ENCODE measurements at places on chromosomes 5 and 9.

DNA sequence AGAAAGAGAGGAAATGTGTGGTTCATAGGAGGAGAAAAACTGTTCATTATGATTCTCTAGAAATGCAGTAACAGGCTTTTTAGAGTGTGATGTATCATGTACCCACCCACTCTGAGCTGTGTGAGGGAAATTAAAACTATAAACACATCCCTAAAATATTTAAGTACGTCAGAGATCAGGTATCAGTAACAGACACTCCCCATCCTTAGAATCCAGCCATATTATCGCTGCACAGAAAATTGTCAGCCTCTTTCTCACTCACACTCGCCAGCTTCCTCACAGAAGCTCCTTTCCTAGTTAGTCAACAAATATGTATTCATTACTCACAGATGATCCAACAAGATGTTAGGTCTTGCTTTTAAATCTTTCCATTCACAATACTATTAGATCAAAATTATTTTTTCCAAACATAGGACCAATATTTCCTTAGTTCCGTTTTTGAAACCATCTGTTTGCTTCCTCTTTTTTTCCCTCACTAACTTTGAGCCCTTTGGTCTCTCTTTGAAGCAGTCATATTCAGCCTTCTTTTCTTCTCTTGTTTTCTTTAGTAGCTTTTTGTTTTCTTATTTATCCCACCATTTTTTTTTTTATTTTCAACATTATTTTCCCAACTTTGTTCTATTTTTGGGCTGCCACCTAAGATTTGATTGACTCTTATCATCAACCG is 13.6 kb upstream of the MAST4 start:
- peak; percentile 72 for DNase-seq

- DNase-seq, result no peak
Observed at GRCh38 chr5:35862126-35862525, 5.4 kb downstream of the IL7R start.

DNA sequence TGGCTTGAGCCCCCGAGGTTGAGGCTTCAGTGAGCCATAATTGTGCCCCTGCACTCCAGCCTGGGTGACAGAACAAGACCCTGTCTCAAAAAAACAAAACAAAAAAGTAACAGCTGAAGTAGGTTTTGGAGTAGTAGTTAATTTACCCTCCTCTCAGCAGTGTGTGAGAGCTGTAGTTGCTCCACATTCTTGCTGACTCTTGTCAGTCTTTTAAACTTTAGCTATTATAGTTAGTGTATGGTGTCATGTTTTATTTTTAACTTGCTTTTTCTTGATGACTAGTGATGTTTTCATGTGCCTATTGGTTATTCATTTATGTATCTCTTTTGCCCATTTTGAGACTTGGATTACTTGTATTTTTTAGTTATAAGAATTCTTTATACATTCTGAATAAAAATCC is 52.9 kb upstream of the DHFR start:
- DNase-seq, result peak; percentile 7

DNA sequence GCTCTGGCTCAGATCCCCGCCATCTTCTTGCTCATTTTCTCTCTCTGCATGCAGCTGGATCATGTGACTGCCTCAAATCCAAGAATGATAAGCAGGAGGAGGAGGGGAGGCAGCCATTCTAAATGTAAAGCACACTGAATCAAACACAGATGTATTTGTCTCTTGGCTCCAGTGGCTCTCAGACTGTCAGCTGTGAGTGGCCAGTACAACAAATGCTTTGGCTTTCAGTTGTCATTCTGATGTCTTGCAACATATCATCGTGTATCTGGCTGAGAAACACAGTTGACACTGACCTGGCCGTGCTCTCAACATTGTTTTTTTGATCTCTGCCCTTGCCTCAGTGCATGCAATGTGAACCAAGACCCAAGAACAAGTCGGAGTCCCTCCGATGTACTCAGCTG is 233.1 kb downstream of the ADAMTSL1 start:
- DNase-seq, result peak; percentile 44

DNA sequence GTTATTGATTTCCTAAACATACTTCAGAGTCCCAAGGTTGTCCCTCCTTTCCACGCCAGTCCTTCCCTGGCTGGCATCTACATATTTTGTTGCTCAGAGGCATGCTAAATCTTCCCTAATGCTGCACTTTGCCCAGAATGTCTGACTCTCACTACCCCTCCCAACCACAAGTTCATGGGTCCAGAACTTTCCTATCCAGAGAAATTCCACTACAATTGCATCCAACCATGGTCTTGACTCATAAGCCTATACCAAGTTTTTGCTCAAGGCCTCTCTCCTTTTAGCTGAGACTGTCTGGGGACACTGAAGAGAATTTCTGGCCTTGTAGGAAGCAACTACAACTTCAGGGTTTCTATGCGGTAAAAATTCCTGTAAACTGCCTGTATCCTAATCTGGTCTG is 206.3 kb downstream of the BNC2 start:
- no peak for DNase-seq

GRCh38 chr9:113449376-113449775 is 14.2 kb upstream of the RGS3 start:
- DNase-seq, result no peak

DNA sequence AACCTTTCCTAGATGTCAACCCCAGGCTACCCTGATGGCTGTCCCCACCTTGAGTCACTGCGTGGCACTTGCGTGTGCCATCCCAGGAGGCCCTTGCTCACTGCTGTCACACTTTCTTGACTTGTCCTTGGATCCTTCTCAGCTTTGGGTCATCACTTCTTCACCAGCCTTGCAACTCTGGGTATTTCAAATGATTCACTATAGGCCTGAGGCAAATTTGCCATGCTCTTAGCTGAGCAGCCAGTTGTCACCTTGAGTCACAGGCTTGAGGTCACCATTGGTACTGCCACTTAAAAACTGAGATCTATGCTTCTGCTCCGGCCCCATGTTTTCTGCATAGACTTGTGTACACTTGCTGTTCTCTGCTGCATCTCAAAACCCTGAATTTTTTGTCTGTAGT is 84.7 kb downstream of the BASP1 start:
- no peak for DNase-seq

DNA sequence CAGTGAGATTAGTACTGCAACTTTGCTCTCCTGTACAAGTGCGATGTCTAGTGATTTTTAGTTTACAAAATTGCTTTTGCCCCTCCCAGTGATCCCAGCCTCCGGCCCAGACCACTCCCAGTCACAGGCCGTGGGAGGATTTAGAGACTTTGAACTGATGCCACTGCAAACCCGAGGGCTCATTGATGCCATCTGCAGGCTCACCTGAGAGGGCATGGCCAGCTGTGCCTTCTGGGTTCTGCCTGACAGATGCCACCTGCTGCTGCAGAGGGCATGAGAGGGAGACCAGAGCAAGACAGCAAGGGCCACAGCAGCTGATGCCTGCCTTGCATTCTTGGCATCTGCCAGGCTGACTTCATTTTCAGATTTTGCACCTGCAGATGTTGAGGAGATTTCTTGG is 593.8 kb downstream of the CDK5RAP2 start:
- no peak for DNase-seq

GRCh38 chr5:172946146-172946545 is 13.1 kb upstream of the RPL26L1 start:
- no peak for DNase-seq

DNA sequence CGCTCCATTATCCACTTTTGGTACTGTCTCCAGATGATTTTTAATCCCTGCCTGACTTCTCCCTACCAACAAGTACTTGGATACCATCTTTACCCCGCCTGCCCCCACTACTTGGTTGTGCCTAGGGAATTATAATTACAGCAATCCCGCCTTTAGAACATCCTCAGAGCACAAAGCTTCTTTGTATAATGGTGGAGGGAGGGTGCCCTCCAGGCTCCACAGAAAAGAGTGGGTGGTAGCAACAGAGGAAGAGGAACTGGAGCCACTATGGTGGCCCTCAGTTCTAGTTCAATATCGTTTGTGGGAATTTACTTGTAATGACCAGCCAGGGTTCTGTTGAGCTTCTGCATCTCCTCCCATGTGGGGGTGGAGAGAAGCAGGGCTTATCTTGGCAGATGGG is 79.0 kb upstream of the RNF38 start:
- no peak for DNase-seq

GRCh38 chr5:6700685-6701355 is 12.4 kb upstream of the TENT4A start:
- no peak for DNase-seq

GRCh38 chr5:56849671-56850070 is 34.3 kb downstream of the MAP3K1 start:
- DNase-seq, result no peak

- peak; percentile 4 for DNase-seq
Observed at GRCh38 chr9:74942801-74943200, 9.9 kb downstream of the C9orf40 start.

DNA sequence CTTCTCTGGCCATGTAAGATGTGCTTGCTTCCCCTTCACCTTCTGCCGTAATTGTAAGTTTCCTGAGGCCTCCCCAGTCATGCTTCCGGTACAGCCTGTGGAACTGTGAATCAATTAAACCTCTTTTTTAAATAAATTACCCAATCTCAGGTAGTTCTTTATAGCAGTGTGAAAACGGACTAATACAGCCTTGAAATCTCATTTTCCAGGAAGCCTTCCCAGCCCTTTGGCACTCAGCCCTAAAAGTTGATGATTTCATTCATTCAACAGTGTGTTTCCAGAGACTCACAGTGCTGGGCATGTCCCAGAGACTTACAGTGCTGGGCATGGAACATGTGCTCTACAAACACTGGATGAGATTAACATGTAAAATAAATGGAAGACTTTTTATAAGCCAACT is 135.8 kb downstream of the DCP2 start:
- DNase-seq, result peak; percentile 79

- DNase-seq, result no peak
Observed at GRCh38 chr9:82763656-82764055, 299.3 kb downstream of the RASEF start.

DNA sequence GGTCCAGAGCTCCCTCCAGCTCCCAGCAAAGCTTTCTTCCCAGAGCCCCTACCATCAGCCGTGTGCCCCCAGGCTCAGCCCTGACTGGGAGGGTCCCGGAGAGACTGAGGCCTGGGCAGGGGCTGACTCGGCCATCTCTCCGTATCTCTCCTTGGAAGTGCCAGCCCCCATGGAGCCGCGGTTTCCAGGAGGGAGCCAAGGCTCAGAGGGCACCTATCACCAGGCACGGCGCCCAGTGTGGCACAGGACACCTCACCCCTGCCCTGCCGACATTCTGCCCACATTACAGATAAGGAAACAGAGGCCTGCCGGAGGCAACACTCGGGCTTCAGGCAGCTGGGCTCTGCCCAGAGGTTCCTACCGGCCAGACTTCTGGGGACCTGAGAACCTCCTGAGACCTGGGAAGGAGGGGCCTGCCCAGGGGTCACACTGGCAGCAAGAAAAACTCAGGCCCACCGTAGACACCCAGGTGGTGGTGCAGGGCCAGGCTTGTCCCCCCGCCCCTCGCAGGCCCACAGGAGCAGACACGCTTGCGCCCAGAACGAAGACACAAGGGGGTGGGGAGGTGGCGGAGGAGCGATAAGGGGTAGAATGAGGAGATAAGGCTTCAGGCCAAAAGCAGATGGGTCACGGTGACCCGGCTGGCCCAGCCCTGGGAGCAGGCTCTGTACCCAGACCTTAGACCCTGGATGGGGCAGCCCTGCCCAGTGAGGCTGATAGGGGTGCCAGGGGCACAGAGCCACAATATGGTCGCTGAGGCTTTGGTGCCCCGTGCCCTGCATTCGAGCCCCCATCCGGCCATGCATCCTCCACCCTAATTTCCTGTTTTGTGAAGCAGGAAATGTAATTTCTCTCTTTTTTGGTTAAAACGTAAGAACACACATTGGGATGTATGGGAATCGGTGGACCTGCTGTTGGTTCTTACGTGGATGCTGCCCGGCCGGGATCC is 11.8 kb downstream of the NR5A1 start:
- DNase-seq, result no peak

- peak; percentile 62 for DNase-seq
Observed at GRCh38 chr9:113579283-113580040, 115.9 kb downstream of the RGS3 start.

DNA sequence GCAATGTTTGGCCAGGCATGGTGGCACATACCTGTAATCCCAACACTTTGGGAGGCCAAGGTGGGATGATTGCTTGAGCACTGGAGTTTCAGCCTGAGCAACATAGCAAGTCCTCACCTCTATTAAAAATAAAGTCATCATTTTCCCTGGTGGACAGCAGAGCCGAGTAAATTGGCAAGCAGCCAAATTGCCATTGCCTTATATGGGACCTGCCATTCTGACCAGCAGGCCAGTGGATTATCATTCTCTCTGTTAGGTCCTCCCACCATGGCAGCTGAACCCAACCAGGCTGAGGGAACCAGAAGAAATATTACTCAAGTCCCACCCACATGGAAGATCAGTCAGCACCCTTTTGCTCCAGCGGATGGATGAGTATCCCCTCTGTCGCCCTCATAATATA is 1829.9 kb downstream of the EFNA5 start:
- peak; percentile 6 for DNase-seq

DNA sequence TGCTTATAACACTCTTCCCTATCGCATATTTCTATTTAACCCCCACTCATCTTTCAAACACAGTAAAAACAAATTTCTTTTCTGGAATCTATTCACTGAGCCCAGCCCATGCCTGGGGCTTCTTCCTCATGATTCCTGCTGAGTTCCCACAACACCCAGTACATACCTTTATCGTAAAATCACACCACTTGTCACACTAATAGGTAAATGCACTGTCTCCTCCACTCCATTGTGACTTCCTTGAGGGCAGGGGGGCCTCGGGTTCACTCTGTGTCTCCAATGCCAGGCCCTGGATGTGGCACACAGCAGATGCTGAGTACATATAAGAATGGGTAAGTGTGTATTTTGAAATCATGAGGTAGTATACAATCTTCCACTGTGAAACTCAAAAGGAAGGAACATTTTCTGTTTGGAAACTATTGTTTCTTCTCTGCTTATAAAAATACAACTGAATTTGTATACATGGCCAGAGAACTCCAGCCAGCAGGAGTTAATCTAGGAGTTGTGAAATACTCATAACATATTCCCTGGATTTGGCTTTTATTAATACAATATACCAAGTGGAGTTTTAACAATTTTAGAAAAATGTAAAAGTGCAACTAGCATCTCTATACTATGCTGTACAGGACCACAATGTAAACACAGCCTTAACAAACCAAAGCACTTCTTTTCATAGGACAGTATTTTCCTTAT is 7.2 kb downstream of the PLK2 start:
- DNase-seq, result peak; percentile 36

DNA sequence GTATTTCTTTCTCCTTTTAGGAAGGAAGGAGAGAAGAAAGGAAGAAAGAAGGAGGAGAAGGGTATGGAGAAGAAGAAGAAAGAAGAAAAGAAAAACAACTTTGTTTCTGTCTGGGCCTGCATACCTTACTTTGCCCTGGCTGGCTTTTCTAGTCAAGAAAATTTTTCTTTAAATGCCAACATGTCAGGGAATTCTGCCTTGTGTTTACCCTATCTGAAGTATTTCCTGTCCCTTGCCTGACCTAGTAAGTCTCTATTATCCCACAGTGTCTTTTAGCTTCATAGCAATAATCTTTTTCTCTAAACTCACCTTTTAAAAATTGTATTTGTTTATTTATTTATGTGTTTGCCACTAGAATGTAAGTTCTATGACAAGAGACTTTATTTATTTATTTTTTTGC is 1864.1 kb downstream of the EFNA5 start:
- peak; percentile 41 for DNase-seq

GRCh38 chr5:53613061-53613460 is 52.6 kb downstream of the NDUFS4 start:
- peak; percentile 2 for DNase-seq

GRCh38 chr9:38423973-38424843 is at the start of gene IGFBPL1:
TSS of gene IGFBPL1 (minus strand) at chr9:38424454. CDS start at chr9:38424424, 30 bp downstream.
- DNase-seq, result no peak

- DNase-seq, result no peak
Observed at GRCh38 chr5:147084702-147085101, 150.1 kb upstream of the STK32A start.

GRCh38 chr5:146541958-146542849 is 26.2 kb upstream of the GPR151 start:
- peak; percentile 68 for DNase-seq
